Pancreas (tissue), 10 donors: ENCODE measurements at places on chromosomes 7 and 10. TPM values are rescaled to one million over a fixed set of nuclear protein-coding genes. Genes with fewer than 3 reads are reported as not detected.

TAS2R41 gene
- total RNA-seq = not detected

CD36 gene
- total RNA-seq = 13.7 TPM

DNA sequence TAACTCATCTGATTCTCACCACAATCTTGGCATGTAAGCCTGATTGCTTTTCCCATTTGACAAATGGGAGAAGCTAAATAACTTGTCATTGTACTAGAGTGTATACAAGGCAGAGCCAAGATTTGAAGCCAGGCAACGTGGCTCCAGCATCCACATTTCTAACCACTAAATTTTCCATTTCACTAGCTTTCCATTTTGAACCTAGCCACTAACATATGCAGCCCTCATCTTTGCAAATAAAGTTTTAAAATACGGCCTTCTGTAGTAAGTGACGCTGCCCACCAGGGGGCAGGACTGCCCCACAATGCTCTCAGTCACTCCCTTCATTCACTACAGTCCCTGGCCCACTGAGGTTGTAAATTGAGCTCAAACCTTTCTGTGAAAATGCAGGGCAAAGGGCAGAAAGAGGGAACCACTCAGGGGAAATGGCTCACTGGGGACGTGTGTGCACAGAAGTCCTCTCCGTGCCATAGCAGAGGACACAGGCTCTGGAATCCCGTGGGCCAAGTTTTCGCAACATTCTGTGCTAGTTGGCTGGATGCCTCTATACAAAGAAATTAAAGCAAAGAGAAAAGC, 315.7 kb downstream of the TNS3 start:
- H3K4me1 ChIP-seq = peaks cover 10% of the 10 kb centered on the region
- no peak overlapping the region for H3K4me3 ChIP-seq
- no peak overlapping the region for H3K27ac ChIP-seq
- no peaks in the 10 kb centered on the region for H3K36me3 ChIP-seq
- no peaks in the 10 kb centered on the region for H3K27me3 ChIP-seq

DNA sequence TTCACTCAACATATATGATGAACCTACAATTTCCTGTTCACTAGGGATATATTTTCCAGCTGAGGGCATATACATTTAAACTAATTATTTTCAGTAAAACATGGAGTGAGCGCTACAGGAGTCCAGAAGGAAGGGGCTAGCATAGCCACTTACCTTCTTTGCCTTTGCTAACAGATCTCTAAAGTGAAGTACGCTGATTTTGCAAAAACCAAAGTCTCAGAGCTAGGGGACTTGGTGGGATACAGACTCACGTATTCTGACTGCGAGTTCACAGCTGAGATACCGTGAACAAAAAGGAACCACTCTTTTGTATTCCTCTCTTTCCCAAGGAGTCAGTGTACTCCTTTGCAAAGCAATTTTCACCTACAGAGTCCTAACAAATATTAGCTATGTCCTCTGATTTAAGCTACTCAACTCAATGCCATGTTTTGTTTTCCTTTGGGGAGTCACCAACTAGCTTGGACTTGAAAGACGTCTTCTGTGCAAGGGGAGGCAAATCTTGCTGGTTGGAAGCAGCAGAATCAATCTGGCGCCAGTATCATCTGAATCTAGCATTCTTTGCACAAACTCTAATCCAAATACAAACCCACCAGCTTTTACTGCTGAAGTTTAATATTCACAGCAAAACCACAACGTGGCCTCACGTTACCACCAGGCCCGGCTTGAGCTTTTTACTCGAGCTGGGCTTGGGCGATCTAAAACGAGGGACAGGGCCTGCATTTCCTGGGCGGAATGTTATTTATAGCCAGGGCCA, 657 bp downstream of the CDNF start:
- peak overlapping the region; percentile 95 for H3K4me3 ChIP-seq
- no peaks in the 10 kb centered on the region for H3K4me1 ChIP-seq
- H3K36me3 ChIP-seq = no peaks in the 10 kb centered on the region
- peak overlapping the region; percentile 98 for H3K27ac ChIP-seq
- H3K27me3 ChIP-seq = no peaks in the 10 kb centered on the region
